ENCODE measurements at places on chromosomes 13 and 19.

GRCh38 chr13:20016649-20017364, 58.3 kb downstream of the ZMYM2 start:
- no peak for DNase-seq

DNA sequence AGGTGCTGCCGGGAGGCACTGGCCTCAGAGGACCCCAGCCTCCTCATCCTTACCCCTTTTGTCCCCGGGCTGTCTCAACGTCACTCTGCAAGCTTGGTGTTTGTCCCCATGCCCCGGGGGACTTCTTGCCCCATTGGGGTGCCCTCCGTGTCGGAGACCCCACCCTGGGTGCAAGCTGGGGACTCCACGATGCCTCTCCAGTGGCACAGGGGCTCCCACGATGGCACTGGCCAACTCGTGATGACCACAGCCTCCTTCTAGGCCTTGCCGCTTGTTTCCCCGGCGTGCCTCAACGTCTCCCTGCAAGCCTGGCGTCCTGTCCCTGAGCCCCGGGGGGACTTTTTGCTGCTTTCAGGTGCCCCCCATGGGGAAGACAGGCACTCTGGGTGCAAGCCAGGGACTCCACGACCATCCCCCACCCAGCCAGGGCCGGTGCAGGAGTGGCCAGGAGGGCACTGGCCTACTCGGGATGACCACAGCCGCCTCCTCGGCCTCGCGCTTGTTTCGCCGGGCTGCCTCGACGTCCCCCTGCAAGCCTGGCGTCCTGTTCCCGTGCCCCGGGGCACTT, 237.0 kb downstream of the TUBA3C start:
- no peak for DNase-seq

- peak; percentile 58 for DNase-seq
Observed at GRCh38 chr13:44879452-44880058, 109.7 kb downstream of the NUFIP1 start.

DNA sequence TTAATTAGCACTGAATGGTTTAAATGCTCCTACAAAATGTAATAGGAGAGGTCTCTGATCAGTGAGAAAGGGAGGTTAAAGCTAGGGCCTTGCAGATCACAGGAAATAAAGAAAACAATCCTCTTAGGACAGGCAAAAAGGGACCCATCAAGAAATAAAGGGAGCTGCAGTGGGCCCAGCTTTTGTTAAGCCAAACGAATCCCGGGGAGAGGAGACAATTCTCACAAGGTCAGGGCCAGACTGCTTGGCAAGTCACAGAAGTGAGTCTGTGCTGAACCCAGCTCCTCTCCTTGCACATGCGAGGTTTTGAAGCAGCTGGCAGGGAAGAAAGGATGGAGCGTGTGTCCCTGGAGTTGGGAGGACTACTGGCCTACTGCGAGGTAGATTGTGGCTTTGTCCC, 285.8 kb downstream of the COG6 start:
- DNase-seq = no peak

GRCh38 chr19:11323601-11324078, 15.8 kb downstream of the RAB3D start:
- DNase-seq = no peak

All from HFFc6 (cell line).